ENCODE measurements at places on chromosomes 1 and 21.

GRCh38 chr1:15727424-15727823 lies 8.6 kb upstream of the SLC25A34 start:
- DNase-seq: no peak

- DNase-seq: no peak
Measured at GRCh38 chr1:246324711-246325110, 182.4 kb downstream of the SMYD3 start.

DNA sequence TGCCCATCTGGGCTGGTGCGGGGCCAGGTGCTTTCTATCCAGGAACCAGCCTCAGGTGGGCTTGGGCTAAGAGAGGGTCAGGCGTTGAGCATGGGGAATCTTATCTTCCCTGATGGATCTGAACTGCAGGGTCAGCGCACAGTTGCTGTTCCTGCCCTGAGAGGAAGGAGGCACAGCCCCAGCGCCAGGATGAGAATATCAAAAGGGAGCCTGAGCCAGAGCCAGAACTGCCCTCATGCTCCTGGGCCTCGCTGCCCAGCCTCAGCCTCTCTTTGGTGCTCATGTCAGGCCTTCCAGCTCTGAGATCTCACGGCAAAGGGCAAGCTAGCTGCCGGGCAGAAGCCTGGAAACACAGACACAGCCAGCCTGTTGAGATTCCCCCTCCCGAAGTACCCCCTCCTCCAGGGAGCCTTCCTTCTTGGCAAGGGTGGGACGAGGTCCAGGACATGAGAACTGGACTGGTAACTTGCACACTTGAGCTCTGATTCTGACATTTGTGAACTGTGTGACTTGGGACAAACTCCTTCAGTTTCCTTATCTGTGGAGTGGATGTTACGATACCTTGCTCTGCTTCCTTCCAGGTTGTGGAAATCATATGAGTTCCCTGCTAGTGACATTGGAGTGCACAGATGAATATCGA lies 1.2 kb upstream of the LAD1 start:
- no peak for DNase-seq

DNA sequence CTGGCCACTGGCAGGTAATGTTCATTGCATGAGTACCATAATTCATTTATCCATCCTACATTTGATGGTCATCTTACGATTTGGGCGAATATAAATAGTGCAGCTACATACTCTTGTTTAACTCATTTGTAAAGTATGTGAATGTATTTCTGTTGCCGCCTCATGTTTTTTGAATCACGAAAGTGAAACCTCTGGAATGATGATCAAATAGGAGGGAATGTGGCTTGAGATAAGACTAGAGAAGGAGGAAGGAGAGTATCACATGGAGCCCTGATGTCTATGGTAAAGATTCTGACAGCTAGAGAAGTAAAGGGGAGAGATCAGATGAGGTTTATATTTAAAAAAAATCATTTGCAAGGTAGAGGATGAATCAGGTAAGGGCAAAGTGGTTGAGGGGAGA lies 8.0 kb downstream of the MRPS14 start:
- no peak for DNase-seq

- no peak for DNase-seq
Measured at GRCh38 chr21:44785620-44786335, 15.8 kb downstream of the UBE2G2 start.

GRCh38 chr1:204344665-204345355 lies 14.9 kb downstream of the PLEKHA6 start:
- DNase-seq: no peak

DNA sequence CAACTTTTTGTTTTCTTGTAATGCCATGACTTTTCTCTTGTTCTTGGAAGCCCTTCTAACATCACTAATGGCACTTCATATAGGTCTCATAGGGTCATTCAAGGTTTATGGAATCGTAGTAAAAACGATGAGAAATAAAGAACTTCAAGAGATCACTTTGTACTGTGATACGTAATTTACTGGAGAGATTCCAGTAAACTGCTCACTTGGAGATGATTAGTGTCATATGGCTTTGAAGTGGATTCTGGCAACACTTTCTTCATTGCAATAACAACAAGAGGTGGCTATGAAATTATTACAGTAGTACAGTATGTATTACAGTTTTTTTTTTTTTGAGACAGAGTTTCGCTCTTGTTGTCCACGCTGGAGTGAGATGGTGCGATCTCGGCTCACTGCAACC lies 103.4 kb downstream of the RUSC1 start:
- no peak for DNase-seq

DNA sequence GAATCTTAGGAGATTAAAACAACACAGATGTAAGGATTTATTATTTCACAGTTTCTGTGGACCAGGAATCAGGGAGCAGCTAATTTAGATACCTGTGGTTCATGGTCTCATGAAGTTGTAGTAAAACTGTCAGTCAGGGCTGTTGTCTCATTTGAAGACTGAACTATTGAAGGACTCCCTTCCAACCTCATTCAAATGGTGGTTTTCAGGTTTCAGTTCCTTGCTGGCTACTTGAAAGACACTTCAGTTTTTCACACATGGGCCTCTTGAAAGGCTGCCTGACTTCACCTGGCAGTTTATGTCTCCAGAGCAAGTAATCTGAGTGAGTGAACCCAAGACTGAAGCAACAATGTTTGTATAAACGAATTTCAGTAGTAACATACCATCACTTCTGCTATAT lies 915.9 kb downstream of the PLA2G4A start:
- no peak for DNase-seq

DNA sequence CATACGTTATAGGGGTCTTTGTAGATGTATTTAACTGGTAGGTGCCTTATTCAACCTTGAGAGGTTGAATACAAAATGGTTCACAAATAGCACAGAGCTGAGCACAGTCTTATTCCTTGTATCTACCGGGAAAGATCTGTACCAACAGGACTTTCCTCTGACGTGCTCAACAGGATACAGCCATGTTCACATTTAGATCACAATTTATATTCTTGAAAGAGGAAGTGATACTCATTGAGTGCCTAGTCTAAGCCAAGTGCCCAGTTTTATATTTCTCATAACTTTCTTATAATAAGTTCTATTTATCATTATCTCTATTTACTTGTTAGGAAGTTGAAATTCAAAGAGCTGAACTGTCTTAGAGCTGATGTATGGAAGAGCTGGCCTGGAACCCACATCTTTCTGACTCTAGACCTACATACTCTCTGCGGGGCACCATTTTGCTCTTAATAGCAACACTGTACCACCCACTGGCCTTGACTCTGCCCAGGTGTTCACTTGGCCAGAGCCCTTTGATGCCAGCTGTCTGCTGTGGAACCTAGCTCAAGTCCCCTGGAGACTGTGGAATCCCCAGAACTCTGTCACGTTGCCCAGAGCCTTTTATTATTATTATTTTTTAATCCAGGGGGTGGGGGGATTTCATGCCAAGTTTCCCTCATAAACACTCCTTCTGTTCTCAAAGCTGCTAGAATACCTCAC lies 156.2 kb downstream of the TPR start:
- no peak for DNase-seq

GRCh38 chr1:75640137-75640536 lies 29.2 kb upstream of the SLC44A5 start:
- no peak for DNase-seq

DNA sequence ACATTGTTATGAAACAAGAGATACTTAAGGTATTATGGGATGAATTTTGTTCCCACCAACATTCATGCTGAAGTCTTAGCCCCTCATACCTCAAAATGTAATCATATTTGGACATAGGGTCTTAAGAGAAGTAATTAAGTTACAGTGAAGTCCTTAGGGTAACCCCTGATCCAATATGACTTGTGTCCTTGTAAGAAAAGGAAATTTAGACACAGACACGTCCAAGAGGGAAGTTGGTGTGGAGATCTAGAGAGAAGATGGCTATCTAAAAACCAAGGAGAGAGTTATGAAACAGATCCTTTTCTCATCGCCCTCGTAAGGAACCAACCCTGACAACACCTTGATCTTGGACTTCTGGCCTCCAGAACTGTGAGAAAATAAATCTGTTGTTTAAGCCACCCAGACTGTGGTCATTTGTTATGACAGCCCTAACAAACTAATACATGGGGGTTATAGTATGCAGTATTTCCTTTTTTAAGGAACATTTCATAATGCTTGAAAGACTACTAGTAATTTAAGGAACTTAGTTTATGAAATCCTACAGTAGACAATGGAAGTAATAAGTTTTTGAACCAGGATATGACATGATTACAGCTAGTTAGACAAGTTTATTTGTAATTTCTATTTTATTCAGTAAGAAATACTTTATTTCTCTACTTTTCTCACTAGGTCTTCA lies 875.5 kb upstream of the ADGRL2 start:
- no peak for DNase-seq

DNA sequence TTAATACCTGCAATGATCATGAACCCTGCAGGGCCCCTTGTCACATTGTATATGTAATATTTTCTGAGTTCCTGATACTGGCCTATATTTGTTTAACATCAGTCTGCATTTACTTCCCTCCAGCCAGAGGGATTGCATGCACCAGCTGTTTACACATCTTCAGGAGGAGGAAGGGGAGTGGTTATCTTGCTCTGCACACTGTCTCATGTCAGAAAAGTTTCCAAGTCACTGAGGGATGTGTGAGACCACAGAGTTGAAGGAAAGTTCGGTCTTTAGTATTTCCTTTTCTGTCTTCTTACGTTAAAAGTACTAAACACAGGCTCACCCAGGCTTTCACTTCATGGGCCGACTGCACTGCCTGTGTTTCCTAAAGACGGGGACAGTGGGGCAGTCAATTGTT lies 574.1 kb downstream of the LMO4 start:
- DNase-seq: no peak

- no peak for DNase-seq
Measured at GRCh38 chr1:36628804-36629203, 146.1 kb upstream of the CSF3R start.

DNA sequence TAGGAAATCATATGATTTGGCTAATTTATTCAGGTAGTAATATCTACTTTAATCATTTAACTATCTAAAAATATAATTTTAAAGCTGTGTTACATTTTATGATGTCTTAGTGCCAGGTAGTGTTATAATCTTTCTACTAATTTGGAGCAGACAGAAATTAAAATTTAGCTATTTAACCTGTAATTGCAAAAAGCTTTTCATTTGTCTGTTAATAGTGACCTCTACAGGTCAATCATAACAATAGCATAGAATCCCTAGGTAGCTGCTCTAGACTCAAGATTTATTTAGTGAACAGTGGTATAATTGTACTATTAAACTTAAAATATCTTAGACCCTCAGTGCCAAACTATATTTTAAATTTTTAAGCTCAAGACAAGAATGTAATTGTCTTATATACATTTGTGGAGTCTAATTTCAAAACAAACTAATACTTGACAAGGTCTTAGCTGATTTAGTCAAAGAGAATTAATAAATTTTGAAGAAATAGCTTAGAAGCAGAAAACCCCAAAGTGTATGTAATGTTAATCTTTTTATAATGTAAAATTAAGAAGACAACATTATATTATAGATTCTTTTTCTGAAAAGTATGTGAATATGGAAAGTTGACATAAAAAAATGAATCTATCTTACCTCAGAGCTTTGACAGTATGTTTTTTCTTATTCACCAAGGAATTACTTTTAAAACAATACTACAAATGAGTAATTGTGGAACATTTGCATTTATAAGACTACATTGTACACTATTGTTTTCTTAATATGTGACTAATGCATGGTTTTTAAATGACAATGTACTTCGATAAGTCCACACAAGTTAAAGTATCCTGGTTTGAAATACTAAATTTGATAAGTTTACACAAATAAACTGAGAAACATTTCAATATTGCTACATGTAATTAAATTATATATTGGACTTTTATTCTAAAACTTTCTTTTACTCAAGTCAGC lies 64.1 kb upstream of the RNPC3 start:
- DNase-seq: no peak

GRCh38 chr1:13725714-13726175 lies 25.8 kb downstream of the PRDM2 start:
- DNase-seq: peak; percentile 56

GRCh38 chr1:36894824-36895223 lies 139.5 kb downstream of the GRIK3 start:
- no peak for DNase-seq

DNA sequence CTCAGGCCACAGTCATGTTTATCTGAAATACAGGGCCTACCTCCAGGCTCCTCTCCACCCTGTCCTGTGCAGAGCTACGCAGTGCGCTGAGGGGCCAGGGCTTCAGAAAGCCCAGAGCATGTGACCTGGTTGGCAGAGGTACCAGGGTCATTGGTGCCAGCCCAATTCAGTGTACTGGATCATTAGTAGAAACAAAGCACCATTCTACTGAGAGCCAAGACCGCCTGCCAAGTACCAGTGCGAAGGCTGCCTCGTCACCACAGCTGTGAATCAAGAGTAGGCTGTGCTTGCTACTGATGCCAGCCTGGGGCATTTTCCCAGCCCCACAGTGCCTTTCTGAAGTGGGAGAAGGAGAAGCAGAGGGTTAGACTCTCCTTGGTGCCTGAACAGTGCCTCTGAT lies 59.8 kb downstream of the CAPN9 start:
- no peak for DNase-seq

- DNase-seq: no peak
Measured at GRCh38 chr1:213905344-213905743, 82.4 kb upstream of the PROX1 start.

GRCh38 chr1:245611251-245611650 lies 456.5 kb downstream of the KIF26B start:
- DNase-seq: no peak

DNA sequence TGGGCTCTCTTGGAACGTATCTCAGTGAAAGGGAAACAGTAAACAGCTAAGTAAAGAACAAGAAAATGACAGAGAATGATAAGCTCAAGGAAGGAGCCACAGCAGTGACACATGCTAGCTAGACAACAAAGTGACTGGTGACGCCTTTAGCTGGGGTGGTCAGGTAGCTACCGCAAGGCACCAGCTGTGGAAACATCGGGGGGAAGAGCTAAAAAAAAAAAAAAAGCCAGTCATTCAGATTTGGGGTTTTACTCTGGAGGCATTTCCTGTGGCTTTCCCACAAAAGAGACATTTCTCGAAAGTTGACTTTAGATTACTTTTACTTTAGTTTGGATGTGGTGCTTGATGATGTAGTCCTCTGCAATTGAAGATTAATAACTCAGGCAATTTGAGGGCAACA lies 2.1 kb downstream of the FHAD1 start:
- DNase-seq: peak; percentile 79

- no peak for DNase-seq
Measured at GRCh38 chr1:225595452-225595851, 57.5 kb downstream of the ENAH start.

DNA sequence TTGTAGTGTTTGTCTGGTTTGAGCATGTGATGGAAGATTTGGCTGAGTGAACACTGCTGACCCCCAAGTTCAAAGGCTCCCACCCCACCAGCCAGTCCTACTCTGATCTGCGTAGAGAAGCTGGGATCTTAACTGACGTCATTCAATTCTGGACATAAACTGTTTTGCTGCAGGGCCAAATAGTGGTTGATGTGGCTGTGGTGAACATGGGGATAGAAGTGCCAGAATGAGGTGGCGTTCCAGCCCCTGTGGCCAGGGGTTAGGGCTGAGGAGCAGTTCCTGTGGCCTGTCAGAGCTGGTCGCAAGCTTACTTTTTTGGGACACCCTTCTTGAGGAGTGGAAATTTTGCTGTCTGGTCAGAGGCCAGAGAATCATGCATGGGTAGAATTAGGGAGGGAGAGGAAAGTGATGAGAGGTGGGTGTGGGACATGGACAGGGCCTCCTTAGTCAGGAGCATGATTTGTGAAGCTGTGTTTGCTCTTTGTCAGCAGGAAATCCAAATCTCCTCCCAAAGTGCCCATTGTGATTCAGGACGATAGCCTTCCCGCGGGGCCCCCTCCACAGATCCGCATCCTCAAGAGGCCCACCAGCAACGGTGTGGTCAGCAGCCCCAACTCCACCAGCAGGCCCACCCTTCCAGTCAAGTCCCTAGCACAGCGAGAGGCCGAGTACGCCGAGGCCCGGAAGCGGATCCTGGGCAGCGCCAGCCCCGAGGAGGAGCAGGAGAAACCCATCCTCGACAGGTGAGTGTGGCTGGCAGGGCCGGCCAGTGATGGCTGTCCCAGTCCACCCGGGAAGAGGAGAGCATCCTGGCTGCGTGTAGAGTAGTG lies 25.9 kb downstream of the SZRD1 start:
- DNase-seq: no peak
